Activated CD4-positive, alpha-beta T cell treated with anti-CD3 and anti-CD28 coated beads for 24 hours (primary cell): ENCODE measurements at places on chromosomes 2 and 18.

DNA sequence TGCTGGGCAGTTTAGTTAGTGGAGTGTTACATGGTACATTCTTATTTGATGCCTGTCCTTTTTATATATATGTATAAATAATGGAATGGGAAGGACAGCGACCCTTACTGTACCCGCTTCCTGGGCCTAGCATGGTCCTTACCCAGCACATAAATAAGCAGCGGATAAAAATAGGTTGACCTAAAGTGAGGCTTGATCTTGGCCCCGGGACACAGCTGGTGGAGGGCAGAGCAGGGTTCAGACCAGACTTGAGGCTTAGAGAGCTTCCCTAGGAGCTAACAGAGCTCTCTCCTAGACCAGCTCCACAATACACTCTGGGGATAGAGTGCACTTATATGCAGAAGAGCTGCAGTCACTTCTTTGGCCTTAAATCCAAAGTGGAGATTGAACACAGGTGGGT lies 46.9 kb upstream of the RPL31 start:
- DNase-seq, result no peak

- DNase-seq, result peak; percentile 47
These were observed 82.6 kb upstream of the TANK start for GRCh38 chr2:161077367-161078210.

DNA sequence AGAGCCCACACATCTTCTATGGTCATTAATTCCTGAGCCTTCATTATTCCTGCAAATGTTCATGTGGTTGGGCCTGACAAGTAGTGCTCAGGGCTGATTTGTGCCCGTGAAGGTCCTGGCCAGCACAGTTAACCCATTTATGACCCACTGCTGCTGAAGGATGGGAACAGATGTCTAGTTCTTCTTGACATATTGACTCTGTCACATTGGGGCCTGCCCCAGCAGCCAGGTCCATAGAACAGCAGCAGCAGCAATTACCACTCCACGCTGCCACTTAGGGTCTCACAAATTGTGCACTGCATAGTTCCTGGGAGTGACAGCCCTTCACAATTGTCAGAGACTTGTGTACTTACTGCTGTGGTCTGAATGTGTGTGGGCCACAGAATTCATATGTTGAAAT lies 442.3 kb upstream of the RGPD4 start:
- no peak for DNase-seq

DNA sequence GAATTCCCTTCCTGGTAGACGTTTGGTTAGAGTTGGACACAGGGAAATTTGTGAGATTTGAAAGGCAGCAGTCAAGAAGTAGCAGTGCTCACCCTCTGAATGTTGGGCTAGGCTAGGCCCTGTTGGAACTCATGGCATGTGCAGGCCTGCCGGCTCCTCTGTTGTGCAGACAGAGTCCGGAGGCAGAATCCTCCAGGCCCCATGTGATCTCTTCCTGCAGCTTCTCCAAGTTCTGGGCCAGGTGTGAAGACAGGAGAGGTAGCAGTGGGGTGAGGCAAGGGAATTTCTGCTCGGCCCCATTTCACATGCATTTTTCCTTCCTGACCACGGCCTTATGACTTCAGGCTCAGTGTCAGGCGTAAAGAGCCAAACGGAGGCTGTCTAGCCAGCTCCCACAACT lies 36.9 kb upstream of the RAB31 start:
- DNase-seq, result no peak

DNA sequence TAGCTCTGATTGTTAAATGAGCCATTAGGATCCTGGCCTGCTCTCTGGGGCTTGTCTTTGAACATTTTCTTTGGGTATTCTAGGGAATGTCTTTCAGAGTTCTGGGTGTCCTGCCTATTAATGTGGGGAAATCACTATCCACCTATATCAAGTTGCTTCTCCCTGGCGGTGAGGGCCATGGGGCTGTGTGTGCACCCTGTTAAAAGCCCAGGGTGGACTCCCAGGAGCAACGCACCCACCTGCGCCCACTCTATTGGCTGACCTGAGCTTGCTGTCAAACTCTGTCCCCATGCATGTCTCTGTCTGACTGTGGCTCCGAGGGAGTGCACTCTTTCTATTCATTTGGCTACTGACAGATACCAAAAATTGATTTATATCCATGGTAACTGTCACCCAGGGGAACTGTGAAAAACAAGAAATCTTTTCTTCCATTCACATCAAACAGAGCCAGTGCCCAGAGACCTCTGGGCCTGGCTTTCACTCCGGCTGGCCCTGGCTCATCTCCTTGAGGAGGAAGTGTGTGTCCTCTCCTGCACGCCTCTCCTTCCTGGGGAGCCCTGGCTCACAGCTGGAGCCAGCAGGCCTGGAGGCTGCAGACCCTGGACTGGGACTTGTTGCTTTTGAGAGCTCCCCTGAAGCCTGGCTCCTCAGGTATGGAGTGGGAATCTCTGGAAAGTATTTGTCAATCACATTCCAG lies 10.5 kb upstream of the TOGARAM2 start:
- no peak for DNase-seq

DNA sequence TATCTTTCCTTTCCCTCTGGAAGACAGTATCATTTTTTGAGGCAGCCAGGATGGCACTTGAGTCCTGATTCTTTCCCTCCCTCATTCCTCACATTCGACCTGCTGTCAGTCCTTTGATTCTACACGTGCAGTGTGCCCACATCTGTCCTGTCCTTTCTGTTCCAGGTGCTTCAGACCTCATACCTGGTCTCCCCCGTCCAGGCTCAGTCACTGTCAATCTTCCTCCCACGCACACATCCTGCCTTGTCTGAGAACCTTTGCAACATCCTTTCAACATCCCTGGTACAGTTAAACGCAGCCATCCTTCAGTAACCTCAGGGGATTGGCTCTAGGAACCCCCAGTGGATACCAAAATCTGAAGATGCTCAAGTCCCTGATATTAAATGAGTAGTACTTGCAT lies 10.1 kb downstream of the BCL2 start:
- no peak for DNase-seq

DNA sequence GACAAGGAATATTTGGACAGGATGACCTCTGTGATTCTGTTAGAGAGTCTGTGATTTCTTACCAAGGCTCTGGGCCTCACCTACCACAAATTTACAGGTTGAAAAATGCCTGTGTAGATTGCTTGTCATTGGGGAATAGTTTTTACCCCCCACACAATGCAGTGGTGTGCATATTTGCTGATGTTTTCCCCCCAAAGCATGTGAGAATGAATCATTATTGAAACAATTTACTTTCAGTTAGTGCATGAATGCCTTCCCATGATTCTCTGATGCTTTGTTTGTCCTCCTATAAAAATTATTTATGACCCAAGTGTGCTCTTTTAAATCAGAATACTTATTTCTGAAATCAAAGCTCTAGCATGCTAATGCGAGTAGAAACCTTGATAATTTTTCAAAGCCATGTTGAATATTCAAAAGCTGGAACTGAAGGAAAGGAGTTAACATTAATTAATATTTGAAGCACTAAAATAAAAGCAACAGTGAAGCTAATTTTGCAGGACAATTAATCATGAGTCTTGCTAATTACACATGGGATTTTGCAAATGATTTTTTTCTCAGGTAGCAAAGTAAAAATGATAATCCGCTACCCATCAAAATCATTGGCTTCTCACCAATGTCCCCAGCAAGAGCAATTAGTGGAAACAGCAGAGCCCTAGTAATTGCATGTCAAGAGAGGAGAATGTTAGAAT lies 361.2 kb upstream of the HNRNPA3 start:
- no peak for DNase-seq

DNA sequence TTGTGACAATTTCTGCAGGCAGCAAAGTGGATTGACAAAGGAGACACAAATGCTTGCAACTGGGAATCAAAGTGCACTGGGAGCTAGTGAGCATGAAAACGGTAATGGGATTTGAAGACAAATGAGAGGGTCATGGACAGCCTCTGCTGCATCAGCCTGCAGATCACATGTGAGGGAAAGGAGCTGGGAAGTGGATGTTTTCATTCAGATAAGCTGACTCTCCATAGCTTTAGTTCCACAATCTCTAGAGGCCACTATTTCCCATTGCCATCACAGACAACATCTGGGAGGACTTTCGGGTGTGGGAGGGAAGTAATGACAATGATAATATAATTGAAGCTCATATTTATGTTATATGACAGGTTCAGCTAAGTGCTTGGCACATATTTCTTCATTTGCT lies 28.4 kb downstream of the ADCYAP1 start:
- DNase-seq, result no peak

DNA sequence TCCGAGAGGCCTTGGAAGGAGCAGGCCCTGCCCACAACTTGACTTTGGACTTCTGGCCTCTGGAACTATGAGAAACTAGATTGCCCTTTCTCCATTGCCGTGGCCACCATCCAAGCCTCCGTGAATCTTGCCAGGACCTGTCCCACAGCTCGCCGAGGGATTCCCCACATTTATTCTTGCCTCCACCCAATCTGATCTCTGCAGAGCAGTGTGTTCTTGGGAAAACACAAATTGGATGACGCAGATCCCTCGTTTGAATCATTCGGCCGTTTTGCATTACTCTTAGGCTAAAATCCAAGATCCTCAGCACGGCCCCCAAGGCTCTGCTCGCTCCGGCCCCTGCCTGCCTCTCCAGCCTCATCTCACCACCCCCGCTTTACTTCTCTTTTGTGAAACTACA lies 364.2 kb downstream of the ZNF516 start:
- DNase-seq, result no peak

DNA sequence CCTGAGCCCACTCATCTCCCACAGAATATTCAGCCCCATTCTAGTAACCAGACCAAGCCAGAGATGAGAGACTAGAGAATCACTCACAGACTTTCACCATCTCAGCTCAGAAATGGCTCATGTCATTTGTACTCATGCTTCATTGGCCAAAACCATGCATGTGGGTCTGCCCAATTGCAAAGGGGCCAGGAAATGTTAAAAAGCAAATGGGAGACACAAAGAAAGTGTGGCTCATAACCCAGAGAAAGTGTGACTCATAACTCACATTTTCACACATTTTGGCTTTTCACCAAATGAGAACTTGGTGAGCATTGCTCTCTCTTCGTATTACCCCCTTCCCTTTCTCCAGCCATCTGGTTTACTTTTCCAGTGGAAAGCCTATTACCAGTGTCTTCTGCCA lies 66.2 kb downstream of the MDH1 start:
- DNase-seq, result no peak

DNA sequence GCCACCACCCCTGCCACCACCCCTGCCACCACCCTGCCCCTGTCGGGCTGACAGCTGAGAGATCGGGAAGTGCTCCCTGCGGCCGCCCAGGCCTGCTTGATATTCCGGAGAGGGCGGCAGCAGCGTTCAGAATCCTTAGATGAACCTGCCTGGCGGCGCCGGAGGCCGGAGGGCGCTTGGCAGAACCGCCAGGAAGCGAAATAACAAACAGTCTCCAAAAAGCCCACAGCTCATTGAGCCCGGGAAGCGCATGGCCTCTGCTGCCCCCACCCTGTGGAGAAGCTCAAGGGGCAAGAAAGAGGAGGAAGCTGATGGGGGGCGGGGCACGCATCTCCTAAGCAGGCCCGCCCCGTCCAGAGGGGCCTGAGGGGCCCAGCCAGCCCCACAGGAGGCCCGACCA lies 92.2 kb upstream of the MBOAT2 start:
- no peak for DNase-seq

DNA sequence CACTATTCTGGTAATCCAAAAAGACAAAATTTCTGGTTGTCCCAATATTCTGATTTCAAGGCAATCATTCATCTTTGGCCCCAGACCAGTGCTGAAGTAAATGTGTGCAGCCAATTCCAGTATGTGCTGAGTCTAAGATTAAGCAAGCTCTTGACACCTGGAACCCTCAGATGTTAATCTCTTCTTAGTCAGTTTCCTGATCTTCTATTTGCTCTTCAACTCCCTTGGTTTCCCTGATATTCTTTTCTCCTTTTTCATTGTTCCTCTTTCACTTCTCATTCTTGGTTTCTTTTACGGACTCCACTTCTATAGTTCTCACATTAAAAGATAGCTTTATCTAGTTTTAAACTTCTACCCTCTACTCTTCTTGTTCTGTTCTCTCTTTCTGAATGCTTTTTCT lies 445.7 kb upstream of the FANCL start:
- no peak for DNase-seq

- DNase-seq, result no peak
These were observed 171.1 kb downstream of the PAX3 start for GRCh38 chr2:222127660-222128059.

- DNase-seq, result peak; percentile 34
These were observed 94.8 kb downstream of the MTA3 start for GRCh38 chr2:42663106-42663780.
